Cerebellar nuclear complex (tissue), 1 donor: ENCODE measurements at places on chromosomes 1 and 21.

DNA sequence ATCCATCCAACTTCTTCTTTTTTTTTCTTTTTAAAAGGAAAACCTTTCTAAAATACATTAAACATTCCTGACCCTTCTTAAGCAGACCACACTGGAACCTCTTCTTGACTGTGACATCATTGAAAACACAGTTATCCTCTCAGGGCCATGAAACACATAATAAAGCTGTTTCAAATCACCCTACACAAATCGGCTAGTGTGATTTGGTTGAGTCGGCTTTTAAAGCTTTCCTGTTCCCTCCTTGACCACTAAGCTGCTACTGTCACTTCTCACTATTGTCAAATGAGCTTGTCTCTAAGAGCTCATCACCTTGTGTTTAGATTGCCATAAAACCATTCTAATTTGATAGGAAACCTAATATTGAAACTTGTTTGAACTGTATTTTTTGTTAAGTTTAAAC lies 5.9 kb downstream of the USP24 start:
- DNase-seq, result no peak

GRCh38 chr1:238752327-238752726 lies 634.0 kb upstream of the CHRM3 start:
- no peak for DNase-seq

DNA sequence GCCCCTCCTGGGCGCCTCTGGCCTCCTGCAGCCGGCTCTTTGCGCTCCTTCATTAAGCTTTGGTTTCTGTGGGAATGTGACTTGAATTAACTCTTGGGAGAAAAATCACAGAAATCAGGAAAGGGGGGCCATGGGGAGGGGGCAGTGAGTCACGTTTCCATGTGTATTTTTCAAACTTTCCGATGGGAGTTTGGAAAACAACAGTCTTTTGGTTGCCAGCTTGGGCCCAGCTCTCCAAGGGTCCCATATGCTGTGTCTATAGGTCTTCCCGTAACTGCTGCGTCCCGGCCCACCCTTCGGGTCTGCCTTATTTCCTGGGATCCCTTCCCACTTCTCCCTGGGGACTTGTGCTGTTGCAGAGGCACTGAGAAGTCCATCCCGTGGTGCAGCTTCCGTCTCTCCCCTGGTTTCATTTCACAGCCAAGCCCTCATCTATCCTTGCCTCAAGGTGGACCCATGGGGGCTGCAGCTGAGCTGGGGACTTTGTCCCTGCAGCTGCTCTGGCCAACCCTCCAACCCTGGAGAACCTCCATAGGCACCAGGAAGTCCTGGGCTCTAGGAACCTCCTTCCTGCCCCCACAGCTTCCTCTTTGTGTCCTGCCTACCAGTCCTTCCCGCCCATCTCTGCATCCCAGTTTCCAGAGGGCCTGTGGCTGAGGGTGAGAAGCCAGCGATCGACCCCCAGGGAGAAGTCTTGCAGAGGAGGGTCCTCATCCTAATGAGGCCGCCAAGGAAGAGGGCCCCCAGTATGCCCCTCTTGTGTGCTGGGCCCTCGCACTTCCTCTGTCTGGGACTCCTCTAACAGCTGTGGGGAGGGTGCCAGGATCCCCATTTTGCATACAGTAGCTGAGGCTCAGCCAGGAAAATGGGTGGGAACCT lies 11.6 kb upstream of the LMNA start:
- DNase-seq, result no peak

- no peak for DNase-seq
These were observed 73.5 kb downstream of the KAZN start for GRCh38 chr1:14672005-14672404.

DNA sequence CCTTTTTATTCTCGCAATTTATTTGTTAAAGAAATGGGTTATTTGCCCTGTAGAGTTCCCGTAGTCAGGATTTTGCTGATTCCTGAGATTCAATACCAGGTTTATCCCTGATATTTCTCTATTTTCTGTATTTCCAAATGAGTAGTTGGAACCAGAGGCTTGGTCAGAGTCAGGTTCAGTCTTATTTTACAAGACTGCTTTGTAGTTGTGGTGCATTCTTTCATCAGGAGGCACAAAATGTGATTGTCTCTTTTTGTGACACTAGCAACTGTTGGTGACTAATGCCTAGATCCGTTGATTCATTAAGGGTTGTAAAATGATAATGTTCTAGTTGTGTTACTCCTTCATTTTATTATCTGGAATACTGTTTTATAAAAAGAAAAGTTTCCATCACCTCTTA lies 95.5 kb upstream of the TPTE start:
- DNase-seq, result no peak

DNA sequence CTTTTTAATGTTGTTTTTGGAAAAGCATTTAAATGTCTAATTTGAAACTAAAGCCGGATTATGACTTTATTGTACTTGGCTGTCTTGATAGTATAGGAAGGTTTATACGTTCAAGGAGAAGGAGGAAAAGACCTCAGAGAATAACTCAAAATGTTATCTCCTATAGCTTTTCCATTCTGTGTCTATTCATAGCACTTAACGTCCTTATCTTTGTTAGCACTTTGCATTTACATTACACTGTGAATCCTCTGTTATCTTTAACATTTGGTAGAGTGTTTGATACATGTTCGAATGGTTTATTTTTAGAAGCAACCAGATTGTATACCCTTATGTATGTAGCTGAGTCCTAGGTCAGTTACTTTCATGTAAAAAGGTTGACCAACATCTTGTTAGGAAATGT lies 50.8 kb upstream of the PODN start:
- no peak for DNase-seq

DNA sequence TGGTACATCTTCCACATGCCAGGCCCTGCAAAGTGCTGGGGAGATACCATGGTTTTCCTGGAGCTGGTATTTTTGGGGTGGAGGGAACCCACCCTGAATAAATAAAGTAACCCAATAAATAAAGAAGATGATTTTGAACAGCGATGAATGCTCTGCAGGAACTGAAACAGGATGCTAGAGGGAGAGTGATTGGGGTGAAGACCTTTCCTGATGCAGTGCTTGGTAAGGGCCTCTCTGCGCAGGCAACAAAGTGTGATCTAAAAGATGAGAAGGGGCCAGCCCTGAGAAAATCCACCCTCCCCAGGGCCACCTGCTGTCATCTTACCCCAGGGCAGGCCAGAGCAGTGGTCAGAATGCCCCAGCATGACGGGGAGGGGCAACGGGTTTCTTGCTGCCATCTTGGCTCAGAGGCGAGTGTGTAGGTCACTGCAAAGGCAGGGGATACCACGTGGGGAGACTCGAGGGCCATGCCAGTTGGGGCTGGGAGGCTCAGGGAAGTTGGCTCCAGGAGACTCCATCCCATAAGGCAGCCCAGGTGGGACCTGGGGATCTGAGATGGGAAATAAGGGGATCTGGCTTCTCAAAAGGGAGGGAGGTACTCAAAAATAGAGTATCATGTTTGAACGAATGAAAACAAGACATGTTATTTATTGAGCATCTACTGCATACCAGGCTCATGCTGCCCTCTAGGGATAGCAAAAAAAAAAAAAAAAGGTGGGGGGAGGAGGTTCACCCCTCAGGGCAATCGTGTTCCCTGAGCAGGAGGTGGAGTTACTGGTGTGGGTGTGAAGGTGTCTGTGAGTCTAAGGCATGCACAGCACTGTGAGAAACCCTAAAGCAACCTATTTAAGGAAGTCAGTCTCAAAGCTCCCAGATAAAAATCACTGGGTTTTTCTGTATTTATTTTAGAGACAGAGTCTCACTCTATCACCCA lies 2.8 kb downstream of the SRARP start:
- DNase-seq, result no peak

DNA sequence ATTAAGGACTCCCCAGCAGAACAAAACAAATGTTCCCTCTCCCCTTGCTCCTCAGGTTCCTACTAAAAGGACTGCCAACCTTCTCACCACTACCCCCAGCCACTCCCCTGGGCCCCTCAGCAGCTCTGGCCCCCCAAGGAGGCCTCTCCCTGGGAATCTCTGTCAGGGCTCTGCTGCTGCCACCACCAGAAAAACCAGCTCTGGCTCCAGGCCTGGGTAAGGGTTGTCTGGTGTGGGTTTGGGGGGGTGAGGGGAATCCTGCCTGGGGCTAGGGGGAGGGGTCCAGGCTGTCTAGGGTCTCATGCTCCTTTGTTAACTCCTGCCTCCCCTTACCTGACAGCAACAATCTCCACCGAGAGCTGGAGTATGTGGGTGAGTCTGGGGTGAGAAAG lies 4.8 kb downstream of the NECTIN4 start:
- DNase-seq, result no peak

- no peak for DNase-seq
These were observed 605 bp upstream of the RABGGTB start for GRCh38 chr1:75785320-75785982.

GRCh38 chr21:45873866-45874265 lies 107.7 kb upstream of the COL6A1 start:
- no peak for DNase-seq

DNA sequence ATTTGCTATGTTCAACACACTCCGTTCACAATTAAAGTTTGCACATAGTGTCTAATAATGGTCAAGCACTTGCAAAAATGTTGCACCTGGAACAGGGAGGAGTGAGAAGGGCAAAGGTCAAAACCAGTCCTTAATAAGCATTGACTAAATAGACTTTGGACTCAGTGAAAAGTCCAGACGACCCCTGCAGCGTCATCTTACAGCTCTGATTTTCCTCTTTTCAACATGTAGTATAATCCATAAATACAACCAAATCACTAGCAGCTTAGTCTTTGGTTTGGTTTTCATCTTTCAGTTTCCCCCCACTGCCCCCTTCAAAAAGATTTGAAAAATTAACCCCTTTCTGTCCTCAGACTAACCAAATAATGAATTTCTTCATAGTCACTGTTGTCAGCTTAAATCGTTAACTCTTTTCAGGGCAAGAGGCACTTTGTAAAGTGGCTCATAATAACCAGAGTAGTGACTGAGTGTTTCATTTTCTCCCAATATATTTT lies 290.3 kb downstream of the PTPRC start:
- no peak for DNase-seq

- DNase-seq, result no peak
These were observed 3.5 kb upstream of the SPEN start for GRCh38 chr1:15843826-15844572.

- DNase-seq, result no peak
These were observed 97.2 kb upstream of the IGSF21 start for GRCh38 chr1:18010408-18010807.

- no peak for DNase-seq
These were observed 1.2 kb upstream of the NID1 start for GRCh38 chr1:236066054-236066453.

DNA sequence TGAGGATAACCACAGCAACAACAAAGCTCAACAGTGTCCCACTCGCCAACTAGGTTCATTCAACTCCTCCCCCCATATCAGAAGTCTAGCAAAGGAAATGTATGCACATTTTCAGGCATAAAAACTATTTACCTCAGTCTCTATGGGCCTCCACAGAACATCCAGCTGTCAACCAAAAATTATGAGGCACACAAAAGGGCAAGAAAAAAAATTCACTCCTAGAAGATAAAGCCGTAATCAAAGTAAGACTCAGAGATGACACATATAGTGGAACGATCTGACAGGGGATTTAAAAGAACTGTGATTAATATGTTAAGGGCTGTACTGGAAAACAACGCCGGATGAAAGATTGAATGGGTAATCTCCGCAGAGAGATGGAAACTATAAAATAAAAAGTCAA lies 158.7 kb downstream of the NTPCR start:
- DNase-seq, result no peak

DNA sequence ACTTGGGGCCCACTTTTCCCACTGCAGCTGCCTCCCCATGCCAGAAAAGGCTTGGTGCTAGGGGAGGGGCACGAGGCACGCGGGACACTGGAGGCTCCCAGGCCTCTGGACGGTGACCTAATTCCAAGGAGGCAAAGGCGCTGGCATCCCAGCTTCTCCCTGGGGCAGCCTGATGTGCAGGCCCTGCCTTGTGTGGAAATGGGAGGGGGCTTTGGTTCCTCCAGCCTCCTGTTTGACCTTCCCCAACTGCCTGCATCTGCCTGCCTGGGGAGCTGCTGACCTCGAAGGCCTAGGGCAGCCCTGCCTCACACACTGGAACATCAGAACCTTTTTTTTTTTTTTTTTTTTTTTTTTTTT lies 39.9 kb downstream of the KIAA1614 start:
- DNase-seq, result no peak

GRCh38 chr1:169018751-169019150 lies 87.7 kb upstream of the ATP1B1 start:
- no peak for DNase-seq

DNA sequence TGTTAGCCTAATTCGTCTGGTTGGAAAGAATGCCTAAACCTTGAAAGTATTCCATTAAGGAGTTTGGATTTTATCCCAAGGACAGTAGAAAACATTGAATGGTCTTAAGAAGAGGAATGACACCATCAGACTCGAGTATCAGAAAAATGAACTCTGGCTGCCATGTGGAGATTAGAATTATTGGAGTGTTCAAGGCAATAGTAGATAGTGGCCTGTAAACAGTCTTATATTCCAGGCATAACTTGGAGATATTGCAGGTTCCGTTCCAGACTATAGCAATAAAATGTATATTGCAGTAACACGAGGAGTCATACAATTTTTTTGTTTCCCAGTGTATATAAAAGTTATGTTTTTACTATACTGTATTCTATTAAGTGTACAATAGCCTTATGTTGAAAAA lies 130.9 kb downstream of the GDAP2 start:
- DNase-seq, result no peak

DNA sequence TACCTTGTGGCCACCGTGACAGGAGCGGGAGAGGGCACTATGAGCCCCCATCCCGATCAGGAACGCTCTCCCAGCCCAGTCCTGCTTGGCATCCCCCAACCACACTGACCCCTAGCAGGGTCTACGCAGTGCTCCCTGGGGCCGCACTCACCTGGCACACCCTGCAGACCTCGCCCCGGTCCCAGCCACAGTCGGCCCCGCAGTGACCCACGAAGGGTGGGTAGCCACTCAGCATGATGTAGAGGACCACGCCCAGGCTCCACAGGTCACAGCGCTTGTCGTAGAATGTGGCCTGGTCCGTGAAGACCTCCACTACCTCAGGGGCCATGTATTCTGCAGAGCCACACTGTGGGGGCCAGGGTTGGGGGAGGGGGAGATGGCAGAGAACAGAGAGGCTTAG lies 11.1 kb upstream of the KNCN start:
- DNase-seq, result no peak

DNA sequence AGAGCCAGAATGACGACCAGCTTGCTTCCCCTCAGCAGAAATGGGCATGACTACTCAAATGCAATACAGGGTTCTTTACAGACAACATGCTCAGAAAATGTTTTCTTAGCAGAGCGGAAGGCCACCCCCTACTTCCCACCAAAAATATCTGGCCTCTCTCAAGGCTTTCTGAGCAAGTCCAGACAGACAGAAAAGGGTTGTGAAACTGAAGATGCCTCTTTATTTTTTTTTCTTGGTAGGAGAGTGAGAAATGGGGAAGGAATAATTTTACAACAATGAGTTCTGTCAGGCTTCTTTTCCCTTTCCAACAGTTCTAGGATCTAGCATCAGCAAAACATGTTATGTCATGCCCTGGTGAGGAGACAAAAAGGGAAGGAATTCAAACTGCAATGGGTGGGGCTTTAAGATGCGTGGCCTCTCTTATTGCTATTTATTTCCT lies 172.0 kb upstream of the CAMK1G start:
- no peak for DNase-seq
